Activated T-cell treated with anti-CD3 and anti-CD28 coated beads, Interleukin-2, amount 50 U/mL, for 4 hours (primary cell): ENCODE measurements at places on chromosomes 12 and 14. TPM values are rescaled to one million over a fixed set of nuclear protein-coding genes. Genes with fewer than 3 reads are reported as not detected.

DNA sequence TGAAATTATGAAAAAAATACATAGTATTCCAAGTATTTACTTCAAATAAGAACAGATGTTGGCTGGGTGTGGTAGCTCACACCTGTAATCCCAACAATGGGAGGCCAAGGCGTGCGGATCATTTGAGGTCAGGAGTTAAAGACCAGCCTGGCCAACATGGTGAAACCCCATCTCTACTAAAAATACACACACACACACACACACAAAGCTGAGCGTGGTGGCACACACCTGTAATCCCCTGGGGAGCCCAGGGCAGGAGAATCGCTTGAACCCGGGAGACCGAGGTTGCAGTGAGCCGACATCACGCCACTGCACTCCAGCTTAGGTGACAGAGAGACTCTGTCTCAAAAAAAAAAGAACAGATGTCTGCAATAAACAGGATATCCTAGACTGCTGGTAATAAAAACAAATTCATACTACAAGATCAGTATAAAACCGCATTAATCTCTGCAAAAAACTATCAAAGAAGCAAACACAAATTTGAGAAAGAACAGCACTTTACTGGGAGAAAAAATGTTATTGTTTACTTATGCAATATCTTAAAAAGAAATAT lies 23.8 kb downstream of the EEA1 start:
- DNase-seq: no peak

GRCh38 chr12:113747017-113747416 lies 219.1 kb downstream of the RBM19 start:
- no peak for DNase-seq

DNA sequence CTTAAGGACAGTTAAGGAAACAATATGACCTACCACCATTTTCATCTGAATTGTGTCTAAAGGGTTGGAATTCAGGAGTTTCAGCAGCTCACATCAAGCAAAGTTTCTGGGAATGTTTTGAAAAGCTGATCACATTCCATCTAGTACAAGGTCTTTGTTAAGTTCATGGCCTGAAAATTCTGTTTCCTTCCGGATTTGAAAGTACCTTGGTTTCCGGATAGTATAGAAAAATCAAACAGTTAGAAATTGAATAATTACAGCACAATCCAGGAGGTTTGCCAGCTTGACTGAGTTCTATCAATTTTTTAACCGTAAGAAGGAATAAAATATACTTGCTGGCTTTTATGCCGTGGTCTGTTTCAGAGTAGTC lies 136.5 kb downstream of the HMGA2 start:
- DNase-seq: no peak

SEL1L gene
- total RNA-seq: 55.7 TPM

- DNase-seq: no peak
These were observed 660.4 kb downstream of the VRK1 start for GRCh38 chr14:97457575-97458085.

GRCh38 chr12:7369274-7369729 lies 65.4 kb downstream of the ACSM4 start:
- no peak for DNase-seq

DNA sequence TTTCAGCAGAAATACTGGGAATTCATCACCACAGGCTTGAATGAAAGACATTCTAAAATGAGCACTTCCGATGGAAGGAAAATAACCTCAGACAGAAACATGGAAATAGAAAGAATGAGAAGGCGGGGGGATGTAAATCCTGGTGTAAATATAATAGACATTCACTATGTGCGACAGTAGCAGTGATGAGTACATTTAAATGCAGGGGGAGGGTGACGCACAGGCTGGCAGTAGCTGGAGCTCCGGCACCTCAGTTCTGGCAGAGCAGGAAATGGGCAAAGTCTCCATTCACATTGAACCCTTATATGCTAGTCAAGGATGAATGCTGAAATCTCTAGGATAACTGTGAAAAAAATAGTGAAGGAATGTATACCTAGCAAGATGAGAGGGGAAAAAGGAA lies 172.7 kb upstream of the C14orf180 start:
- no peak for DNase-seq

GRCh38 chr12:94145191-94145983 lies 3.0 kb upstream of the PLXNC1 start:
- no peak for DNase-seq

B3GNT4 gene
- total RNA-seq: 0.19 TPM

DNA sequence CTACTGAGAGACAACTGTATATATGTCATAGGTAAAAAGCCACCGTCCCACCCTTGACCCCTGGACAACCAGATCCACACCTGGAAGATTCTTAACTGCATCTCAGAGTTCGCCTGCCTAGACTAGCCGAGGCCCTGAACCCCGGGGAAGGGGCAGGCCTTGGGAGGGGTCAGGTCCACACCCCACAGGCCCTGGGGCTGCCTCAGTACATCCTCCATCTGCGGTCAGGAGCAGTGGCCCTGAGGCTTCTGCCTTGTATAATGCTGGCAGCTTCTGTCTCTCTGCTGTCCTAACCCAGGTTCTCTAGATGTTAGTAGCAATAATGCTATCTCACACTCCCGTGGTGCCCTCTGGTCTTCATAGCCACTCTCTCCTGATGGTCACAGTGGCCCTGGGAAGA lies 36.8 kb downstream of the JDP2 start:
- no peak for DNase-seq

DNA sequence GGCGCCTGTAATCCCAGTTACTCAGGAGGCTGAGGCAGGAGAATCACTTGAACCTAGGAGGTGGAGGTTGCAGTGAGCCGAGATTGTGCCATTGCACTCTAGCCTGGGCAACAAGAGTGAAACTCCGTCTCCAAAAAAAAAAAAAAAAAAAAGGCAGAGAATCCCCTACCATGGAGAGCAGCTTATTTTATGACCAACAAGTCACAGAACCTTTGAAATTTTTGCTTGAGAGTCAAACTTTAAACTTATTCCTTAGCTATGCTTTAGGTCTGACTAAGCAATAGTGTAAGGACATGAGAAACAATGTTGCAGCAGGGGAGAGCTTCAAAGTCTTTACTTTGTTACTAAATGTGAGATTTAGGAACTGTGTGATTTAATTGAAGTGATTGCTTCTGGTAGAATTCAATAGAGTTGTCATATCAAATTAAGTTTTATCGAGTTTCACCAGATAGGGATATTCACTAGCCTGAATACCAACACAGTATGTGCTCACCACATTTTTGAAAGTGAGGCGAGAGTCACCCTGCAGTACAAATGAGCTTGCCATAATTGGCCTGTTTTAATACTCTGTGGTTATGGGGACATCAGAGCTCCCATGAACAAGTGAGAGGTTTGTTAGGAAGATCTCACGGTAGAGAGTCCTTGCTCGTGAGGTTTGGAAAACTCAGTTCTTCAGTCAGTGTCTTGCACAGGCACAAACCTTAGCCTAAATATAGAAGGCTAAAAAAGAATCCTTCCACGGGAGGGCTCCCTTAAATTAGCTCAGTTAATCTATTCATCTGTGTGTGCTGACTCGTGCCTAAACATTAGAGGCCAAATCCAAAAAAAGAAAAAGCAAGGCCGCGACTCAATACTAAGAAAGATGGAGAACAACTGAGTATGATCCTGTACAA lies 108.6 kb downstream of the SAMD4A start:
- no peak for DNase-seq

DNA sequence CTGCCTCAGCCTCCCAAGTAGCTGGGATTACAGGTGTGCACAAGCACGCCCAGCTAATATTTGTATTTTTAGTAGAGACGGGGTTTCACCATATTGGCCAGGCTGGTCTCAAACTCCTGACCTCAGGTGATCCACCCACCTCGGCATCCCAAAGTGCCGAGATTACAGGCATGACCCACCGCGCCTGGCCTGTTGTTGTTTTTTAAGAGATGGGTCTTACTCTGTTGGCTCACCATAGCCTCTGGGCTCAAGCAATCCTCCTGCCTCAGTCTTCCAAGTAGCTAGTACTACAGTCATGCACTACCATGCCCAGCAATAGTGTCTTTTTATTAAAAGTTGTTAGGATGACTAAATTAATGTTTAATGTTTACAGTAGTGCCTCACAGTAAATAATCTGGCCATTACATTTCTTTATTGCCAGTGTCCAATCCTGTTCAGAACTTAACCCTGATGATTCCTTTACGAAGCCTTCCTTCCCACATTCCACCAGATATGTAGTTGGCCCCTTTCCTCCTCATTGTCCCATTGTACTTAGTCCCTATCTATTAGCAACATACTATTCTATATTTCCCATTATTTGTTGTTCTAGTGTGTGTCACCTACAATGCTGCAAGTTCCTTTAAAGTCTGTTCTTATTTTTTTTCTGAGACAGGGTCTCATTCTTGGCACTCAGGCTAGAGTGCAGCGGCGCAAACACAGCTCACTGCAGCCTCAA lies 8.8 kb upstream of the SMARCC2 start:
- DNase-seq: no peak

FAM222A gene
- total RNA-seq: 6.7 TPM

DNA sequence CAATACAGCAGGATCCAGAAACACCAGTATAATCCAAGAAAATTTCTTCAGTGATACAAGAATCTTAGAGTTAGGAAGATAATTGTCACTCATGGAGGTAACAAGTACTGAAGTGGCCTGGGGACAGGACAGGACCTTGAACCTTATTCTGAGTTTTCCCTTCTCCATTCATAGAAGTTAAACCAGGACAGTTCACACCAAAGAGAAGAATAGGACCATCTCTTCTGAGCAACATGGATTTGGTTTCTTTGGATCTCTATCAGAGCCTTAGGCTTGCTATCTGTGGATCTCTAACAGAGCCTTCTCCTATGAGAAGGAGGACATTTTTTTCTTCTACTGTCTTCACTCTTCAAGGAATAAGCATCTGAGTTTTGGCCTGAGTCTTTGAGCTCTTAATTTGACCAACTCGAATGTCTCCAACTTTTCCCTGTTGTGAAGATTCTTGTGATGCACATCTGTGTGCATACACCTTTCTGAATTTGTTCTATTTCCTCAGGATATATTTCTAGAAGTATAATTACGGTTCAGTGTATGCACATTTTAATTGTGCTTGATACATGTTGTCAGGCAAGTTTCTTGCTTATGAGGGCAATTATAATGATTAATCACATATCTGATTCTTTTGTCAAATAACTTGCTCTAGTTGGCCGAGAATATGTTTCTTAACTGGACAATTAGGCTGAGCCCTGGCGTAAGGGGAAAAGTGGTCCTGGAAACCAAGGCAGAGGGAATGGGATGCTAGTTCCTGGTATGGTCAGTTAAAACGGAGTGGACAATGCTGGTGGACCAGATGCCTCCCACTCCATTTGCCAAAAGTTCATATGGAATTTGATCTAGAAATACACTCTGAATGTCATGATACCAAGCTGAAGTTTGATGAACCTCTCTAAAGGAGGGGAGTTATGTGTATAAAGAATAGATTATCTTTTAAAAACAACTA lies 6.6 kb downstream of the KRT6A start:
- DNase-seq: no peak

DNA sequence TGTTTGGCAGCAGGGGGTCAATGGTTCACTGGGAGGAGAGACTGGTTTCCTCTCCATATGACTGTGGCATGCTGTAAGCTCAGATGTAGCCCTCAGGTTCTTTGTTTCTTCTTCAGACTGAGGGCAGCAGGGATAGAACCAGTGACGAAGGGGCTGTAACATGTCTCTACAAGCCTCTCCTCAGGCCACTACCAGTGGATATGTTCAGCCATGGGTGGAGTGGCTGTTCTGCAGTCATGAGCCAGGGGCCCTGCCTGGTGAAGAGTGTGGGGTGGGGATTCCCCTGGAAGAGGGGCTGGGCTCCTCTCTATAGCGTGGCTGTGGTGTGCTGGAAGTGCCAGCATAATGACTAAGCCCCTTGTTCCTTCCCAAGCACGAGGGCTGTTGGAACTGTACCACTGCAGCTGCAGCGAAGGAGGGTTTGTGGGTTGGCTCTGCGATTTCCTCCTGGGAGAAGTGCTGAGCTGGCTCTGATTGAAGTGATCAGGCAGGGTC lies 55.8 kb downstream of the CMAS start:
- DNase-seq: no peak

DNA sequence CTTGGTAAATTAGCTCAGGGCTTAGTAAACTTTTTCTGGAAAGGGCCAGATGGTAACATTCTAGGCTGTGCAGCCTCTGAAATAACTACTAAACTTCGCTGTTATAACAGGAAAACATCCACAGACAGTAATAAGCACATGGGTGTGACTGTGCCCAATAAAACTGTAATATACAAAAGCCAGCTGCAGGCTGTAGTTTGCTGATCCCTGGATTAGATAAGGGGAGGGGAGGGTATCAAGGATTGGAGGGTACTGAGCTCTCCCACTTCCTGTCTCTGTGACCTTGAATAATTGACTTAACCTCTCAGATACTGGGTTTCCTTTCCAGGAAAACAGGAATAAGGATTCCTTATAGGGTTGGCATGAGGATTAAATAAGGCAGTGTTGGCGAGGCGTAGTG lies 81.2 kb downstream of the CCDC60 start:
- DNase-seq: no peak

GRCh38 chr14:101789222-101789621 lies 27.7 kb downstream of the PPP2R5C start:
- no peak for DNase-seq

DNA sequence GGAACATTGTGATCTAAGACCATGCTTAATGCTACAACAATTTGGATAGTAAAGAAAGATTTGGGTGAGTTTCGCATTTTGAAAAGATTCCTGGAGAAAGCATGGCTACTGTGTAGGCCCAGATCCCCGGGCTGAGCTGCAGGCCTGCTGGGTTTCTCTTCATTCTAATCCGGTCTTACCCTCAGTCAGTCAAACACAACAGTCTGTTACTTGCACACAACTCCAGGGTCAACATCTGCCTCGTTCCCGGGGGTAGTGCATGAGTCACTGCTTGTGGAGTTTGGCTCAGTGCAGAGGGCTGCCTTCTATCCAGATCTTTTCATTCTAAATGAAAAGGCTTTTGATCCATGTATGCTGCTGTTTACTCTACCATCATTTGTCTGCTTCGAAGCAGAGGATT lies 60.4 kb upstream of the SEL1L start:
- no peak for DNase-seq

- no peak for DNase-seq
These were observed 15.6 kb downstream of the SYNE3 start for GRCh38 chr14:95500772-95501401.

DNA sequence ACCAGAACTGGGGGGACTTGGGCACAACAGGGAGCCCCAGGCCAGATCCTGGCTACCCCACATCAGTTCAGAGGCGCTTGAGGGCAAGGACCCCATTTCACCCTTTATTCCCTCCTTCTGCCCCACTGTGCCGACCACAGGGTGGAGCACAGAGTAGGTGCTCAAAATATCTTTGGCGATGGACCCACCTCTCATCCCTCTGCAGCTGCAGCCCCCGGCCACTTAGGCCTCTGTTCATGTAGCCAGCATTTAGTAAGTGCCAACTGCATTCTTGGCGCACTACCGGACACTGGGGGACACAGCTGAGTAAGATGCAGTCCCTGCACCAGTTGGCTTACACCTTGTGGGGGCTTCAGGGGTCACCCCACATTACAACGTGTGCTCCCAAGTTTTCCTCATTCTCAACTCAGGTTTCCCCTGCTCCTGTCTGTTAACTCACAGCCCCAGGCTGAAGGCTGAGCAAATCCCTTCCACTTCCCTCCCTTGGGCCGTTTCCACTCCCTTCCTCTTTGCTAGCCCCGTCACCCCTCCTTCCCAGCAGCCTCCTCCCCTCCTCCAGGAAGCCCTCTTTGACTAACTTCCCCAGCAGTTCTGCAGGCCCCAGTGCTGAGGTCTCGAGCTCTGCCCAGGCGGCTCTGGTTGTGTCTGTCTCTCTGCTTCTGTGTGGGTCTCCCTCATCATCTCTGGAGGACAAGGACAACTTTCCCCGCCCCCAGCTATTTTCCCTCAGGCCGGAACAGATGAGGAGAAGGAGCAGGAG lies 26.5 kb downstream of the KRT80 start:
- DNase-seq: no peak

RAB15 gene
- 3.5 TPM for total RNA-seq
